ENCODE measurements at places on chromosomes 13 and 19.

GRCh38 chr19:44725684-44726083 is 22.8 kb upstream of the BCL3 start:
- H3K27ac ChIP-seq, result no peak overlapping the region
- H3K36me3 ChIP-seq, result no peaks in the 10 kb centered on the region
- no peak overlapping the region for H3K4me3 ChIP-seq
- no peaks in the 10 kb centered on the region for H3K27me3 ChIP-seq

GRCh38 chr13:97659602-97660001 is 225.6 kb downstream of the RAP2A start:
- no peak for DNase-seq
- H3K27me3 ChIP-seq, result no peaks in the 10 kb centered on the region
- H3K4me3 ChIP-seq, result no peak overlapping the region
- H3K27ac ChIP-seq, result no peak overlapping the region
- H3K36me3 ChIP-seq, result no peaks in the 10 kb centered on the region

GRCh38 chr13:47639738-47640447 is 361.2 kb downstream of the SUCLA2 start:
- H3K27ac ChIP-seq, result no peak overlapping the region
- no peaks in the 10 kb centered on the region for H3K4me1 ChIP-seq
- no peaks in the 10 kb centered on the region for H3K36me3 ChIP-seq
- no peaks in the 10 kb centered on the region for H3K27me3 ChIP-seq

DNA sequence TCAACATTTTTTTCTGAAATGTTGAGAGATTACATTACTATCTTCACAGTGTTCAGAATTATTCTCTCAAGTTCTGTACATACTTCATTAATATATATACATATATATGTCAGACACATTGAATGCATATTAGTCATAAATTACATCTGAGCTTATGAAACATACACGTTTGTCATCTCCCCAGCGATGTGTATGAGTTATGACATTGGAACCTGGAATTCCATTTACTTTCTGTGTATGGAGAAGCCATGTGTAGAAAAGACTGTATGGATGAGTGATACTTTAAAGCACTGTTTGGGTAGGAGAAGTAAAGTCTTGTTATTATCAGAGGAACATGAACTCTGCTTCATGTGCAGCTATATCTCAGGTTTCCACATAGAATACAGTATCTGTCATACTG is 167.2 kb downstream of the FGF14 start:
- no peak overlapping the region for H3K27ac ChIP-seq
- no peaks in the 10 kb centered on the region for H3K4me1 ChIP-seq
- no peaks in the 10 kb centered on the region for H3K36me3 ChIP-seq
- DNase-seq, result no peak

DNA sequence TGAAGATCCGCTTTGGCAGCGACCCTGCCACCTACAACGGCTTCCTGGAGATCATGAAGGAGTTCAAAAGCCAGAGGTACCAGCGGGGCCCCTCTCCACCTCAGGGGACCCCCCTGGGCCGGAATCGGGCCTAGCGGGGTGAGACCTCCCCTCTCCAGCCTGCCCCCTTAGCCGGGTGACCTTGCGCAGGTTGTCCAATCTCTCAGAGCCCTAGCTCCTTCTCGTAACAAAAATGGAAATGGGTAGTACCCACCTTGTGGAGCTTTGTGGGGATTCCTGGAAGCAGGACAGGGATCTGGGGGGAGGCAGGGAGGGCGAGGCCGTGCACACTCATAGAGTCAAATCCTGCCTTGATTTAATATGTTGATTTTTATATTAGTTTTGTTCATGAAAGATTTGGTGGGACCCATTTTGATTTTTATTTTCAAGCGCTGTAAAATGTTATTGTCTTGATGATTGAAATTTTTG is 658 bp downstream of the SIN3B start:
- peak overlapping the region; percentile 69 for H3K4me3 ChIP-seq
- H3K4me1 ChIP-seq, result peaks cover 17% of the 10 kb centered on the region
- peak overlapping the region; percentile 81 for H3K27ac ChIP-seq
- peaks cover 18% of the 10 kb centered on the region for H3K36me3 ChIP-seq
- DNase-seq, result peak; percentile 7

- H3K4me1 ChIP-seq, result peaks cover 16% of the 10 kb centered on the region
- no peak for DNase-seq
- H3K27me3 ChIP-seq, result peaks cover 50% of the 10 kb centered on the region
- H3K27ac ChIP-seq, result no peak within 1 kb of the TSS
Observed at GRCh38 chr19:45973553-45974338, at the start of gene NOVA2. Gene NOVA2, minus strand, starts transcription at chr19:45973865. Its CDS starts 514 bp downstream, at chr19:45973351.

GRCh38 chr19:55189403-55189835 is 9.3 kb upstream of the SYT5 start:
- no peaks in the 10 kb centered on the region for H3K4me1 ChIP-seq
- H3K4me3 ChIP-seq, result no peak overlapping the region
- H3K27me3 ChIP-seq, result no peaks in the 10 kb centered on the region
- DNase-seq, result no peak

DNA sequence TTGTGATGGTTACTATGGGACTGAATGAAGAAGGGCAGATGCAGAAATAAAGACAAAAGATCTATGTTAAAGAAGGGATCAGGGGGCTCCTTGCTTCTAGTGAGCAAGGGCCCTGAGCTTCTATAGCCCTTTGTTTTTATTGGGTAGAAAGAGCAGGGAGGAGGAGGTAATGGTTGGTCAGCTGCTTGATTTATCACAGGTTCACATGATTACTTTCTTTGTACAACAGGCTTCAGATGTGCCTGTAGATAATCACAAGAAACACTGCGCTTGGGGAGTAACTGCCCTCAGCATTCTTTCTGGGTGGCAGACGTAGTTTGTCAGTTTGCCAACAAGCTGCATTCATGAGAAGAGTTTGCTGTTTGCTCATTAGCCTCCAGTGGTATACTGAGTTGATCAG is 4.8 kb upstream of the ZNF439 start:
- no peak for DNase-seq
- H3K36me3 ChIP-seq, result no peaks in the 10 kb centered on the region
- H3K4me3 ChIP-seq, result no peak overlapping the region
- H3K27me3 ChIP-seq, result no peaks in the 10 kb centered on the region

- no peak overlapping the region for H3K4me3 ChIP-seq
- no peaks in the 10 kb centered on the region for H3K36me3 ChIP-seq
- H3K27ac ChIP-seq, result no peak overlapping the region
- H3K27me3 ChIP-seq, result no peaks in the 10 kb centered on the region
- no peak for DNase-seq
- H3K4me1 ChIP-seq, result peaks cover 13% of the 10 kb centered on the region
Observed at GRCh38 chr13:97231829-97232196, 9.7 kb downstream of the MBNL2 start.

DNA sequence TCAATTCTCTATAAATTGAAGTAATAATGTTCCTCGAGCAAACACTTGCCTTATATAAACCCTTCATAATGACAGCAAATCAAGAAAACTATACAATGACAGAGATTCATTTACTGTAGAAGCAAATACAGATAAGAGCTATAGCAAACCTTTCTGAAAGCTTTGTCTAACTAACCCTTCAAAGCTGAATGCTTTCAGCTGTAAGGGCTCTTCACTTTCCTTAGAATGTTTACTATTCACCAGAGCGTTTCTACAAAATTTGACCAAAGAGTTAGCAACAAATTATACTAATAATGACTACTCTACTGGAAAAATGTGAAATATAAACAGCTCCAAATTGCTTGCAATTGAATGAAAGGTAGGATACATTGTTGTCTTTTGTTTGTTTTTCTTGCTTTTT is 218.1 kb downstream of the SLITRK5 start:
- H3K4me3 ChIP-seq, result no peak overlapping the region
- no peaks in the 10 kb centered on the region for H3K36me3 ChIP-seq
- DNase-seq, result no peak
- H3K27me3 ChIP-seq, result no peaks in the 10 kb centered on the region
- no peaks in the 10 kb centered on the region for H3K4me1 ChIP-seq

- no peaks in the 10 kb centered on the region for H3K36me3 ChIP-seq
- H3K4me3 ChIP-seq, result no peak overlapping the region
- H3K27me3 ChIP-seq, result no peaks in the 10 kb centered on the region
- DNase-seq, result no peak
- H3K4me1 ChIP-seq, result no peaks in the 10 kb centered on the region
Observed at GRCh38 chr13:20206065-20206697, 13.4 kb upstream of the GJB2 start.

DNA sequence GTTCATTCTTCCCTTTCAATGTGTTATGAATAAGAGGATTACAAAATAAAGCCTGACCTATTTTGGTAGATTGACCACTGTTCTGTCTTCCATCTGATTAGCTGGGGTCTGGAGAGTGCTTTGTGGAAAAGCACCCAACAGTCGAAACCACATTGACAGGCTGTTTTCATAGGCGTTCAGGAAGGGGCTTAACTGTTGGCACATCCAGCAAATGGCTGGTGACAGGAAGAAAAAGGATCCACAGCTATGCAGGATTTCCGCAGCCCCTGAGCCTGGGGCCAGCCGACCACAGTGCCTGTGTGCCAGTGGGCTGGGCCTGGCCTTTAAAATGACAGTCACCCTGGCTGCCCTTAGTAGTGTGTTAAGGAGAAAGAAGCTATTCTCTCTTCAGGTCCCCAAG is 113.3 kb downstream of the SIPA1L3 start:
- H3K36me3 ChIP-seq, result no peaks in the 10 kb centered on the region
- H3K27ac ChIP-seq, result no peak overlapping the region
- no peak overlapping the region for H3K4me3 ChIP-seq
- H3K4me1 ChIP-seq, result no peaks in the 10 kb centered on the region

- H3K4me1 ChIP-seq, result no peaks in the 10 kb centered on the region
- no peak for DNase-seq
- H3K27me3 ChIP-seq, result no peaks in the 10 kb centered on the region
- H3K4me3 ChIP-seq, result no peak overlapping the region
Observed at GRCh38 chr13:46360604-46361003, 26.4 kb downstream of the RUBCNL start.

- H3K36me3 ChIP-seq, result no peaks in the 10 kb centered on the region
- H3K27me3 ChIP-seq, result no peaks in the 10 kb centered on the region
- H3K4me3 ChIP-seq, result no peak overlapping the region
- DNase-seq, result no peak
- no peak overlapping the region for H3K27ac ChIP-seq
Observed at GRCh38 chr13:96373597-96373996, 283.7 kb downstream of the HS6ST3 start.

DNA sequence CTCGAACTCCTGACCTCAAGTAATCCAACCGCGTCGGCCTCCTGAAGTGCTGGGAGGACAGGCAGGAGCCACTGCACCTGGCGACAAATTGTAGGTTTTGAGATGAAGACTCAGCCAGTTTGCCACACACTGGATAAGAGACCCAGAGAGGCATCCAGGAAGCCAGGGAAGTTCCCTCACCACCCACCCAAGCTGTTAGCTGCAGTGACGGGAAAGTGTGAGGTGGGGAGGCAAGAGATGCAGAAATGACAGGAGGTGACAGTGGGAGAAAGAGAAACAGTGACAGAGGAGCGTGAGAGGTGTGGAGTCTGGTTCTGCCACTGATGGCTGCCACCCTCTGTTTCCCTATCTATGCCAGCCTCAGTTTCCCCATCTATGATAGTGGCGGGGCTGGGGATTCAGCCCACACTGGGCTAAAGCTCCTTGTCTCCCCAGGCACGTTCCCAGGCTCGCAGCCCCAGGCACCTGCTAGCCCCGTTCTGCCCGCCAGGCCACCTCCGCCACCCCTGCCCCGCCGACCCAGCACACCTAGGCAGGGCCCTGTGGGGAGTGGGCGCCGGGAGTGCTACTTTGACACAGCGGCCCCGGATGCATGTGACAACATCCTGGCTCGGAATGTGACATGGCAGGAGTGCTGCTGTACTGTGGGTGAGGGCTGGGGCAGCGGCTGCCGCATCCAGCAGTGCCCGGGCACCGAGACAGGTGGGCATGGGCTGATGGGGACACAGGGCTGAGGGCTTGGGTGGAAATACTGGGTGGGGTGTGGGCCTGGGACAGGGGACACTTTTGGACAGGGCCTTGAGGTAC is 21.0 kb downstream of the LTBP4 start:
- no peak overlapping the region for H3K4me3 ChIP-seq
- H3K4me1 ChIP-seq, result no peaks in the 10 kb centered on the region
- H3K36me3 ChIP-seq, result peaks cover 9% of the 10 kb centered on the region
- H3K27ac ChIP-seq, result no peak overlapping the region

GRCh38 chr13:46182491-46182877 is 507 bp upstream of the LCP1 start:
- DNase-seq, result no peak
- no peaks in the 10 kb centered on the region for H3K27me3 ChIP-seq
- H3K4me1 ChIP-seq, result peaks cover 44% of the 10 kb centered on the region
- H3K36me3 ChIP-seq, result no peaks in the 10 kb centered on the region
- peak overlapping the region; percentile 56 for H3K4me3 ChIP-seq
- peak overlapping the region; percentile 82 for H3K27ac ChIP-seq

- DNase-seq, result peak; percentile 63
- no peaks in the 10 kb centered on the region for H3K36me3 ChIP-seq
- H3K4me3 ChIP-seq, result no peak overlapping the region
- peaks cover 10% of the 10 kb centered on the region for H3K27me3 ChIP-seq
Observed at GRCh38 chr19:48896191-48896720, 2.3 kb downstream of the TULP2 start.

GRCh38 chr19:49843265-49843664 is 7.7 kb upstream of the PTOV1 start:
- no peak overlapping the region for H3K27ac ChIP-seq
- H3K4me3 ChIP-seq, result no peak overlapping the region
- no peak for DNase-seq
- no peaks in the 10 kb centered on the region for H3K36me3 ChIP-seq
- H3K27me3 ChIP-seq, result no peaks in the 10 kb centered on the region

DNA sequence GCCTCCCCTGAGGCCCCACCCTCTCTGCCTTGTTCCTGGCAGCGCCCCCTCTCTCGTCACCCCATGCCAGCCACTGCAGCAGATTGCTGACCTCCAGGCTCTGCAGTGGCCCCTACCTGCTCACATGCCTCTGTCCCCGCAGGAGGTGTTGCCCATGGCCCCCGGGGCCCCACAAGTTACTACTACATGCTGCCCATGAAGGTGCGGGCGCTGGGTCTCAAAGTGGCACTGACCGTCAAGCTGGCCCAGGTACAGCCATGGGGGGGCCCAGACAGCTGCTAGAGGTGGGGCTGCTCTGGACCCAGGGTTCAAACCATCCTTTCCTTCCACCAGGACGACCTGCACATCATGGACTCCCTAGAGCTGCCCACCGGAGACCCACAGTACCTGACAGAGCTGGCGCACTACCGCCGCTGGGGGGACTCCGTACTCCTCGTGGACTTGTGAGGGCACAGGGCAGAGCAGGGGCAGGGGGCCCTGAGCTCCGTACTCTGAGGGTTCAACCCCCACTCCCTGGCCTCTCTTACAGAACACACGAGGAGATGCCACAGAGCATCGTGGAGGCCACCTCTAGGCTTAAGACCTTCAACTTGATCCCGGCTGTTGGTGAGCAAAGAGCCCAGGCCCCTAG is 6.2 kb downstream of the MRPL4 start:
- peaks cover 34% of the 10 kb centered on the region for H3K36me3 ChIP-seq
- H3K27ac ChIP-seq, result no peak overlapping the region
- H3K27me3 ChIP-seq, result no peaks in the 10 kb centered on the region
- DNase-seq, result no peak
- H3K4me1 ChIP-seq, result no peaks in the 10 kb centered on the region

DNA sequence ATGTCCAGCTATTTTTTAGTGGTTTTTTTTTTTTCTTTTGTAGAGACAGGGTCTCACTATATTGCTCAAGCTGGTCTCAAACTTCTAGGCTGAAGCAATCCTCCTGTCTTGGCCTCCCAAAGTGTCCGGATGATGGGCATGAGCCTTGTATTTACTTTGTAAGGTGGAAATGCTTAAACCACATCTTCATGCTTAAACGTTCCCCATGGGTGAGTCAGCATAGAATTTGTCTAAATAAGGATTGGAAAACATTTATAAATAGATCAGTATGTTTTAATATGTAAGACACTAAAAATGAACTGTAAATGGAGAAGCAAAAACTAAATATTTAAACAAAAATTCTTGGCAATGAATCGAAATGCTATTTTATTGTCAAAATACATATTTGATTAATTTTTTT is 698.0 kb downstream of the PCDH9 start:
- no peaks in the 10 kb centered on the region for H3K4me1 ChIP-seq
- H3K27ac ChIP-seq, result no peak overlapping the region
- no peak for DNase-seq
- no peaks in the 10 kb centered on the region for H3K36me3 ChIP-seq
